Kidney glomerular epithelial cell (primary cell): ENCODE measurements at places on chromosomes 5 and 9.
A peak's percentile ranks its signal among the peaks of the same experiment; 100 is the strongest.

DNA sequence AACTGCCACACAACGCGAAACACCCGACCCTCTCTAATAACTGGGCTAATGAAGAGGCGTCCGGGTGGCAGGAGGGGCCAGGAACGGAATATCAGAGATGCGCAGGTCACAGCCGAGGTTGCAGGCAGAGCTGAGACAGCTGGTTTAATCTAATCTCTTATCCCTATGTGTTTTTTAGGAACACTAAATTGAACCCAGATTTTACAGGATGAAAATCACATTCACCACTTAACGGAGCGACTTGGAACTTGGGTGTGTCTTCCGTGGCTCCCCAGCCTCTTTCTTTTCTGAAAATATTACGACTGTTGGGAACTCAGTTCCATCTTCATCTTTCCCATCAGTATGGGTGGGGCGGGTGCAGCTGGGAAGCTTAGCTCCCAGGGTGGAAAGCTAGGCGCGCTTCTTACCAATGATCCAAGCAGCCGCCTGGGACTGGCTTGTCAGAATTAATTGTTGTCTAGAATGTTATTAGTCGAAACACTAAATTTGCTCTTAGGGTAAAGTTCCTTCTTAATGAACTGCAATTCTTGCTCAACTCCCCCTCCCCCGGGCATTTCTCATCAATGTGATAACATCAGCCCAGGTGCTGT lies 92.5 kb downstream of the IRX2 start:
- DNase-seq = no peak

GRCh38 chr9:130172161-130172857 lies at the start of gene NCS1:
Gene NCS1, plus strand, starts transcription at chr9:130172404. Its CDS starts 260 bp downstream, at chr9:130172664.
- DNase-seq = peak; percentile 26

DNA sequence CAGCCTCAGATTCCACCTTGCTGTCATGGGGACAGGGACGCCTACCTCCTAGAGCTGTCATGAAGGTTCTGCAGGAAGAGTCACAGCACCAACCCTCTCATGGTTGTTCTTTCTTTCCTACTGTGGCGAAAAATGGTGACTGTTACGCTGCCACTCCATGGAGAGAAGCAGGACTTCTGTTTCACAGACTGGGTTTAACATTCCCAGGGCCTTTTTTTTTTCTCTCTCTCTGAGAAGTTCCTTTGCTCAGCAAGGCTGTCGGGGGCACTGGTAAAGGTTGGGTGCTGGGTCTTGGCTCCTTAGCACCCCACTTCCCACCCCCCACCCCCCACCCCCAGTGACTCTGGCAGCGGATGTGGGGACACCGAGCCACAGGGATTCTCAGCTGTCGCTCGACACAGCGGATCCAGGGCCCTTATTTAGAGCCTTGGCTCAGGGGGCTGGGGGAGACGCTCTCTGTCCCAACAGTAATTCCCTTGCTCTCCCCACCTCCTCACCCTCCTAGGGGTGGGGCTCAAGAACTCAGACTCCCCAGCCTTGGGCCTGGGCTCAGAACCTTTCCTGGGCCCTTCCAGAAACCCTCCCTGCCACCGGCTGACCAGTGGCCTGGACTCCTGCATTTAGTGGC lies 34.4 kb downstream of the DUSP1 start:
- no peak for DNase-seq

DNA sequence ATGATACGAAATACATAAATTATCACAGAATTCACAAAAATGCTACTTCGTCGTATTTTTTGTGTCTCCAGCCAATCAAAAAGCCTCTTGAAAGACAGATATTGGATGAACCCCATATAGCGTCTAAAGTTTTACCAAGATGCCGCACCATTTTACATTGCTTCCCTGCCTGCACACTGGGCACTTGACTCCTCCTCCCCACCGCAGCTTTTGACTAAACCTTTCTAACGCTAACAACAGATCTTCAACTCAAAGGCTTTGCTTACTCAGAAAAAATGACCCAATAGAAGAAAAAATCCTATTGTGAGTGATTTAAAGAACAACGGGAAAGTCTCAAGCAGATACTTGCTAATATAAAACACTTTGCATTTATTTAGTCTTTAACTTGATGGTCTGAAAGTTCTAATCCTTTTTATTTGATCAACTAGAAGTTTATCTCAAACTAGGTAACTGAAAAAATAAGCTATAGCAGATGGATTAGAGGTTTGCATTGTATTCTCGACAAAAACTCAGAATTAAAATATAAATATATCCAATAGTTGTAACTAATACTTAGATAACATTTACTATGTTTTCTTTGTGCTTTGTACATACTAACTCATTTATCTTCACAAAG lies 609.1 kb upstream of the DMAC1 start:
- DNase-seq = no peak

- DNase-seq = no peak
Observed at GRCh38 chr5:136043968-136044610, 15.3 kb downstream of the TGFBI start.
